ENCODE measurements at places on chromosomes 3 and 15.

DNA sequence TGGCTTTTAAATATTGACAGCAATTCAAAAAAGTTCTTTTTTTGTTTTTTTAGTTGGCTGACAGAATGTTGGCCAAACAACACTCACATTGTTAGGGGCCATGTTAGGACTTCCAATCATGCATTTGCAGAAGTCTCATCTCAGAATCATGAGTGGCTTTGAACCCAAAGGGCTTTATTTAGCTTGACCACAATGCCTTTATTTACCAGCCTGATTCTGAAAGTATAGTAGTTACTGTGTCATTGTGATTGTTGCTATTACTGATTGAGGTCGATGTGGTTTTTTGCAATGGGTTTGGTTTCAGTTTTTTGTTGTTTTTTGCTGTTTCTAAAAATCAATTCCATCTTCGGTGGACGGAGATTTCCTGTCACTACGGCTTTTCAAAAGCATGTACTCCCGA, 7.2 kb downstream of the GLDN start:
- no peak overlapping the region for H3K27ac ChIP-seq
- H3K36me3 ChIP-seq, result no peaks in the 10 kb centered on the region
- H3K27me3 ChIP-seq, result peaks cover 78% of the 10 kb centered on the region
- DNase-seq, result no peak

DNA sequence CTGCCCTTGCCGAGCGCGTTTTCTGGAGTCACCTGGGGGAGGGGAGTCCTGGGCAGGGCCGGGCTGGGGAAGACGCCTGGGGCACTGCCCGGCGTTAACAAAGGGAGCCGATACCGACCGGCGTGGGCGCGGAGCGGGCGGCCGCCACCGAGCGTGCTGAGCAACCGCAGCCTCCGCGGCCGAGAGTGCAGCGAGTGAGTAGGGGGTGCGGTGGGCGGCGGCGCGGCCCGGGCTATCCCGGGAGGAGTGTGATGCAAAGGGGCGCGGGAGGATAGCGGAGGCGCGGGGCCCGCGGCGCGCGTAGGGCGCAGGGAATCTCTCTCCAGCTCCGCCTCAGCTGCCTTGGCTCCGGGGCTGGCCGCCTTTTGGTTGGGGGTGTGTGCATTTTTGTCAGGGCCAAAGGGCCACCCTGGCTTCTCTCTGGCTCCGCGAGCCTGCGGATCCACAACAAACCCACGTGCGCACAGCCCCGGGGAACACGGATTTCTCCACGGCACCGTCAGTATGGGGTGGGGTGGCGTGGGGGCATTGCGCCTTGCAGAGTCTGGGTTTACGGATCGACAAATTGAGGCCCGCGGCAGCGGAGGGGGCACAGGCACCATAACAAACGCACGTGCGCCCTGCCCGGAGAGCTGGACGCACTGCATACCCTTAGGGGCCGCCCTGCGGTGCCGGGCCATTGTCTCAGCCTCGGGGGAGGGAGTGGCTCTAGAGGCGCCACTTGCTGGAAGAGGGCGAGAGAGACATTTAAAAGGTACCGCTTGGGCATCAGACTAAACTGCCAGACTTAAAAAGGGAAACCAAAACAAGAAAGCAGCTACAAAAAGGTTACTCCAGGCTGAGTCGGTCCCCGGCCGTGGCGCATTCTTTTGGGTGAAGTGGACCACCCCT, 560 bp downstream of the ST6GAL1 start:
- H3K4me3 ChIP-seq, result peak overlapping the region; percentile 80
- peaks cover 24% of the 10 kb centered on the region for H3K4me1 ChIP-seq
- peak overlapping the region; percentile 4 for H3K27ac ChIP-seq
- H3K27me3 ChIP-seq, result peaks cover 55% of the 10 kb centered on the region

DNA sequence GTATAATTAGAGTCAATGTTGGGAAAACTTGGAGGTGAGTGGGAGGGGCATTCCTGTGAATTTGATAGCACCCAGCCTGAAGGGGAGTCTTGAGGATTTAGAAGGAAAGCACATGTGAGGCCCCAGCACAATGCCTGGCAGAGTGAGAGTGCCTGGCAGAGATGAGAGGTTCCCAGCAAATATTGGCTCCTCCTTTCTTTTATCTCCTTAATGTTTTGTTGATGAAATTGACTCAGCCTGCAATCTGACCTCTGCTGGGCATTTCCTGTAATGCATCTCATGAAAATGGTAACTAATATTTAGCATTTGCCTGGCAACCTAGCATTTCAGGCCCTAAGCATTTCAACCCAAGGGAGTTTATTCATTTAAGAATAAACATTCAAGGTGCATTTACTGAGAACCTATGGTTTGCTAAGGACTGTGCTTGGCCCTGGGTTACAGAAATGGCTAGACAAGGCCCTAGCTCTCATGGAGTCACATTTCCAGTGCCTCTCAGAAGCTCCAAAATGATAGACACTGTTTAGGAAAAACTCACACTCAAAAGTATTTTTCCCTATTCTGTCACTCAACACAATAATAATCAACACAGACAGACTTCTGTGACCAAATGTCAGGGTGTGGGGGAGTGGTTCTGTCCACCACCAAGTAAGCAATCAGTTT, 19.0 kb downstream of the PDHB start:
- peak; percentile 49 for DNase-seq
- no peak overlapping the region for H3K27ac ChIP-seq
- no peak overlapping the region for H3K4me3 ChIP-seq
- no peaks in the 10 kb centered on the region for H3K4me1 ChIP-seq

- peak; percentile 29 for DNase-seq
- no peaks in the 10 kb centered on the region for H3K27me3 ChIP-seq
- H3K4me1 ChIP-seq, result no peaks in the 10 kb centered on the region
- H3K4me3 ChIP-seq, result peak overlapping the region; percentile 31
- no peak overlapping the region for H3K27ac ChIP-seq
- no peaks in the 10 kb centered on the region for H3K36me3 ChIP-seq
Measured at GRCh38 chr3:115239717-115240116, 92.6 kb upstream of the ZBTB20 start.

DNA sequence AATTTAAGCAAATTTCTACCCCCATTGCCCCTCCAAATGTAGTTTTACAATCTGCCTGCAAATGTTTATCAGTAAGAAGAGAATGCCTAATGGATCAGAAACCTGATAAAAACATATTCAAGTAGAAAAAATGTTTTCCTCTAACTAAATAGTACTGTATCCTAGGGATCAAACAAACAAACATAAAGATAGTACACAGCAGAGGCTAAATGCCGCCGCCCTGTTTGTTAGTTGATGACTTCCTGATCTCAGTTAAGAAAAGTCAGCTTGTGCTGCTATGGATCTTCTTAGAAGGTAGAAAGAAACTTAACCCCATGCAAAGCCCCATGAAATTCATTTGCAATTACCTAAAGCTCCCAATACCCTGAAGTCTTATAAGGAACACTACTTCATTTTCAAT, 387.3 kb upstream of the THBS1 start:
- H3K27ac ChIP-seq, result no peak overlapping the region
- no peak for DNase-seq
- H3K27me3 ChIP-seq, result no peaks in the 10 kb centered on the region
- peaks cover 5% of the 10 kb centered on the region for H3K36me3 ChIP-seq
- peaks cover 28% of the 10 kb centered on the region for H3K4me1 ChIP-seq

DNA sequence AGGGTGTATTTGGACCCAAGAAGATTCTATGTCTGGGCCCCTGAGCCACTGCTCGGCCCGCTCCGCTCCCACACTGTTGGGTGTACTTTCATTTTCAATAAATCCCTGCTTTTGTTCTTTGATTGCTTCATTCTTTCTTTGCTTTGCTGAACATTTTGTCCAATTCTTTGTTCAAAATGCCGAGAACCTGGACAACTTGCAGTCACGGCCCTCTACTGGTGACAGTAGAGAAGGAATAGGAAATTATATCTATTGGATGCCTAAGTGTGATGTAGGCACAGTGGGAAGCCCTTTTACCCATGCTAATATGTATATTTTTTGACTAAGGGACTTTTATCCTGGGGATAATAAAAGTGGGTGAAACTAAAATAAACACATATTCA, 340.8 kb downstream of the LRRC3B start:
- no peak overlapping the region for H3K27ac ChIP-seq
- no peaks in the 10 kb centered on the region for H3K4me1 ChIP-seq
- H3K27me3 ChIP-seq, result no peaks in the 10 kb centered on the region
- no peaks in the 10 kb centered on the region for H3K36me3 ChIP-seq
- no peak overlapping the region for H3K4me3 ChIP-seq

GRCh38 chr3:35137612-35138011, 501.7 kb upstream of the ARPP21 start:
- no peak overlapping the region for H3K27ac ChIP-seq
- H3K4me1 ChIP-seq, result no peaks in the 10 kb centered on the region
- DNase-seq, result no peak
- no peaks in the 10 kb centered on the region for H3K27me3 ChIP-seq
- H3K4me3 ChIP-seq, result no peak overlapping the region

- no peak overlapping the region for H3K27ac ChIP-seq
- DNase-seq, result no peak
- no peaks in the 10 kb centered on the region for H3K36me3 ChIP-seq
- H3K27me3 ChIP-seq, result peaks cover 64% of the 10 kb centered on the region
Measured at GRCh38 chr3:38549082-38549481, 52.9 kb downstream of the EXOG start.

DNA sequence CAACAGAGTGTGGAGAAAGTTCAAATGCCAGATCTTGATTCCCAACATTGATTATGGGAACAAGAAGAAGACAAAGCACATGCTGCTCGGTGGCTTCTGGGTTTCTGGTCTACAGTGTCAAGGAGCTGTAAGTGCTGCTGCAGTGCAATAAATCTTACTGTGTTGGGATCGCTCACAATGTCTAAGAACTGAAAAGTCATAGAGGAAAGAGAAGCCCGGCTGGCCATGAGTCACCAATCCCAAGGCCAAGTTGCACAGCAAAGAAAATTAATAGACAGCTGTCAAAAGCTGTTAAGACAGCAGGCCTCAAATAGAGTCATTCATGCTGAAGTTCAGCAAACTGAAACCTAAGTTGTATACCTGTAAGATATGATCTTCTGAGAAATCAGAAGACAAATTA, 33.2 kb upstream of the SPPL2A start:
- H3K4me1 ChIP-seq, result peaks cover 15% of the 10 kb centered on the region
- H3K36me3 ChIP-seq, result no peaks in the 10 kb centered on the region
- no peak overlapping the region for H3K4me3 ChIP-seq
- H3K27me3 ChIP-seq, result no peaks in the 10 kb centered on the region

GRCh38 chr3:192833177-192833890, 84.3 kb downstream of the MB21D2 start:
- H3K27me3 ChIP-seq, result no peaks in the 10 kb centered on the region
- peaks cover 15% of the 10 kb centered on the region for H3K4me1 ChIP-seq
- no peak overlapping the region for H3K27ac ChIP-seq

DNA sequence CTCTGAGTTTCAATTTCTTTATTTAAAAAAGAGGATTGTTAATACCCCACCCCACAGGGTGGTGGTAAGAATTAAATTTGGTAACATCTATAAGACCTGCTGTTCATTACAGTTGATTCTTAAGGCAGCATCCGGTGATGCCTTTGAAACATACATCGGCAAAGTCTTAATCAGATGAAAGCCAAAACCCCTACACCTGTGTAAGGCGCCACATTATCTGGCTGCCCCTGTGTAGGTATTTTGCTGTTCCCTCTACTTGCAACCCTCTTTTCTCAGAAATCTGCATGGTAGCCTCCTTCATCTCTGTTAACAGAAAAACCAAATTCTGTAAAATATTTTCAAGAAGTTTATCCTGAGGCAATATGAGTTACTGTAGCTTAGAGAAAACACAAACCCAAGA, 90.0 kb downstream of the ST6GAL1 start:
- H3K27me3 ChIP-seq, result no peaks in the 10 kb centered on the region
- DNase-seq, result no peak
